ENCODE measurements at places on chromosomes 7 and 10.
A peak's percentile ranks its signal among the peaks of the same experiment; 100 is the strongest.

DNA sequence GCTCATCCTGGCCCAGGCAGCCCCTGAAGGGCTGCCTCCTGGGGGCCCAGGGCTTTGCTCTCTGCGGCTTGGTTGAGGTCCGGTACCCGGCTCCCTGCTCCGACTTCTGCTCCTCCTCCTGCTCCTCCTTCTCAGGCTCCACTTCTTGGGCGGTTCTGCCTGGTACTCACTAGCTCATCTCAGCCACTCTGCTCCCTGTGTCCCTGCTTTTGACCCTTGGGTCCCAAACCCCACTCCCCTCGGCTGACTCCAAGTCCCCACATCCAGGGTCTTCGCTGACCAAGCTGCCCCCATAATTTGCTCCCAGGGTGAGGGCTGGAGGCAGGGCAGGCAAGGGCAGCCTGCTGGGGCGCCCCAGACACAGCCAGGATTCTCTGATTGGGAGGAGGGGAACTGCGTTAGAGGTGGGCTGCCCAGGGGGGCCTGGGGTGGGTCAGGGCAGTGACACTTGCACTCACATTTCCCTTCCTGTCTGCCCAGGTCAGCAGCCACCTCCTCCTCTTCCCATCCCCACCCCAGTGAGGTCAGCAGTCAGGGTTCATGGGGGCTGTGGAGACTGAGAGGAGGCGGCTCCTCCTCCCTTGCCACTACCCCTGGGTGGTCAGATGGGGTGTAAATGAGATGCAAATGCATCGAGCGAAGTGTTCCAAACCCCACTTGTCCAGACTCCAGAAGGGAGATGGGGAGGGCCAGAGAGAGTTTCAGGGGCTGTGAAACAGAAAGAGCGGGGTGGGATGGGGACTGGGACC is 2.2 kb downstream of the SMARCD3 start:
- no peak for DNase-seq

- DNase-seq: no peak
Observed at GRCh38 chr7:36115448-36116321, 37.4 kb upstream of the EEPD1 start.

DNA sequence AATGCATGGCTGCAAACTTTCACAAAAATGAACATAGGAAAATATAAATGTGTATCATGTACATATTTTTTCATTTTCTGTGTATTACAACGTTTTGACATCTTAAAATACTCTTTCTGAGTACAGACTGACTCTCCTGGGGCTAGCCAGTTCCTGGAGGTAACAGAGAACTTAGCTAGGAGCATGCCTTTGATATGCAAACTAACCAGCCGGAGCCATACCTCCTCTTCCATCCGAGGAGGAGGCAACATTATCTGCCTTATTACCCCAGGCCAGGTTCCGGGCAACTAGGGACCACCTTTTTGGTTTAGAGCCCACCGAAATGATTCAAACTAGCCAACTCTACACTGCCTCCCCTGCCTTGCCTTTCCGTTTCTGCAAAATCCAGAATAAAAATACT is 33.7 kb upstream of the HECW1 start:
- no peak for DNase-seq

GRCh38 chr10:130782467-130782866 is 529.1 kb downstream of the TCERG1L start:
- no peak for DNase-seq

- no peak for DNase-seq
Observed at GRCh38 chr7:101241015-101241363, 3.4 kb upstream of the CLDN15 start.

DNA sequence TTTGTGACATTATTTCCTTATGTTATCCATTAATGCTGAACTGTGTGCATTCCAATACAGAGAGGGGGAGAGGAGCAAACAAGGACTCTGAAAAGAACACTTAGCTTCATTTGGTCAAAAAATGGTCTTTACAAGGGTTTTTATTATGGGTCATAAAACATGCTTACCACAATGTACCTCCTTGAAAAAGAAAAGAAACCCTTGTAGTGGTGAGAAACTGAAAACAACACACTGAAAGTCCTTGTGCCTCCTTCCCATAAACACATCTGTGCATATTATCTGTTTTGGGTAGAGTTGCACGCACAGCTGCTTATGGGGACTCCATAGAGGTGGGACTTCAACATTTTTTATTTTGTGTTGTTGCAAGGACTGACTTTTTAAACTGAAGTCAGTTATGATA is 98.7 kb downstream of the CDK6 start:
- DNase-seq: no peak

GRCh38 chr7:147968046-147968610 is 622.4 kb upstream of the C7orf33 start:
- no peak for DNase-seq

GRCh38 chr7:1028775-1029636 is 15.3 kb upstream of the GPR146 start:
- peak; percentile 31 for DNase-seq

DNA sequence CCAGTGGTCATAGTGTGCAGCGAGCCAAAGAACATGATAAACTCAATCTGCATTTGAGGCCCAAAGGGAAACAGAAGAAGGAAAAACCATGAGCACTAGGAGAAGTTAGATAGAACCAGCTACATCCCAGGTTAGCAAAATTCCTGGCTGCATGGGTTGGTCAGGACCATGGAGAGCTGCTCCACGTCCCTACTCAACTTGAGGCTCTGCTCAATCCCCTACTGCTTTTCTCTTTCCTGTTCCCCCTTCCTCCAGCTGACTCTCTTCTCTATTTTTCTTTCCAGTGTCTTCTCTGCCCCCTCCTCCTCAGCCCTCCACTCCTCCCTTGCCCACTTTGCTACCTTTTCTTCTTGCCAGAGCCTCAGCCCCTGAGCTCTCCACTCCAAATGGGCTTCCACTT is 21.9 kb upstream of the VSIR start:
- no peak for DNase-seq

DNA sequence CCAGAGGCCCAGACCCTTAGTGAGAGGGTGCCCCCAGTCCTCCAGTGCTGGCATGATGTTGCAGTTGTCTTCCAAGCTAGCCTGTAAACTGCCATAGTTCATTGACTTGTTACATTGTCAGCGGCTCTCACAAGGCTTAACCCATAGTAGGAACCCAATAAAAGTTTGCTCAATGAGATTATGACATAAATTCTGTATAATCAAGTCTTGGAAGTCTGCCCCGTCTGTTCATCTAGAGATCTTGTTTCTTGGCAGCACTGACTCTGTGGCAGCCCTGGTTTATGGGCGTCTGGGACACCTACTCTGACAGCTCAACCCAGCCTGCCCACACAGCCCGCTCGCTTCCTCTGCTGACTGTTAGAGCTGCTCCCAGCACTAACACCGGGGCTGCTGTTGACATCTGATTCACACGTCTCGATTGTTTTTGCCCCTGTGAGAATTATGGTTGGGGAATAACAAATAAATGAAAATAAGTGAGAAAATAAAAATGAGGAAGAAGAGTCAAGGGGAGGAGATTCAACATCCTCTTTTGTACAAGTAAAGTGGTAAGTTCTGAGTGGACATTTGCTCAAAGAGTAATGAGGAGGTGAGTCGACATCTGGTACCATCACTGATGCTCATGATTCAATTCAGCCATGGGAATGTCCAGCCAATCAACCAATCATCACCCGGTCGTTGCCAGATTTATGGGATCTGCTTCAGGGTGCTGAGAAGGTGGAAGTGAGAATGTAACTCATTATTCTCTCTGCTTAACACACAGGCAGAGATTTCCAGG is 160.8 kb downstream of the SPAG6 start:
- peak; percentile 25 for DNase-seq

DNA sequence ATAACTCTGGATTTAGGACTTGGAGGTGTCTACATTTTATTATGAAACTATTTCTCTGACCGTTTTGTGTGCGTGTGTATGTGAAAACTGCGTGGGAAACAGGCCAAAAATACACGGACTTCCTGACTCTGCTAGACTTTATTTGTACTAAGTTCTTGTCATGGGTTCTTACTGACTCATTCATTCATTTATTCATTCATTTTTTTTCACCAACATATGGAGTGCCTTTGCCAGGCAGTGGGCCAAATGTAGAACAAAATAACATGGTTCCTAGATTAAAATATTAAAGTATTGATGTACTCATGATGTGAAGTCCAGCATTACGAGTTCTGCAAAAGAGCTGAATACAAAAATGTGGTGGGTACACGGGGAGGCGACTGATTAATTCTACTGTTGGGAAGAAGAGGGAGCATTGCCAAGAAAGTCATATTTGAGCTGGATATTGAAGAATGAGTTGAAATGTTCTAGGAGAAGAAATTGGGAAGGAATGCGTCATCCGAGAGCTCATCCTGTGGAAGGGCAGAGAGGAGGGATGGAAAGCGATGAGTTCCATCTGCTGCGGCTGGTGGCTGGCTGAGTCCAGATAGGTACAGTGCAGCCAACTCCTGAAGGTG is 24.6 kb downstream of the CACNB2 start:
- DNase-seq: no peak

- DNase-seq: no peak
Observed at GRCh38 chr10:3654496-3654895, 130.5 kb downstream of the KLF6 start.

DNA sequence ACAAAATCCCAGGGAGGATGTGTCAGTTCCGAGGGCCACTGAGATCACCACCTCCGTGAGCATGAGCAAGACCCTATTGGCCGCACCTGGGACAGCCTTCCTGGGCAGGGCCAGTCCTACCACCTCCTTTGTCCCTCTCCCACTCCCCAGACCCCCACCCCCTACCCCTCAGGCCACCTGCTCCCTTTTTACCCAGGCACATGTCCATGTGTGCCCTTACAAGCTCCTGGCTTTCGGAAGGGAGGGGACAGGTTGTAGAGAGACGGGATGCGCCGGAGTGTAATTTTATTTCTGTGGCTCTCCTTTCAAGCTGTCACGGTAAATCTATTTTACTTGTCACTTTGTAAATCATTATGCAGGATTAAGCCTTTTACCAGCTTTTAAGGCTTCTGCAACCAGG is 20.9 kb downstream of the ZMIZ1 start:
- DNase-seq: no peak

GRCh38 chr7:42159130-42159529 is 77.9 kb downstream of the GLI3 start:
- no peak for DNase-seq

GRCh38 chr7:26553582-26553981 is 261.9 kb downstream of the SNX10 start:
- DNase-seq: no peak

DNA sequence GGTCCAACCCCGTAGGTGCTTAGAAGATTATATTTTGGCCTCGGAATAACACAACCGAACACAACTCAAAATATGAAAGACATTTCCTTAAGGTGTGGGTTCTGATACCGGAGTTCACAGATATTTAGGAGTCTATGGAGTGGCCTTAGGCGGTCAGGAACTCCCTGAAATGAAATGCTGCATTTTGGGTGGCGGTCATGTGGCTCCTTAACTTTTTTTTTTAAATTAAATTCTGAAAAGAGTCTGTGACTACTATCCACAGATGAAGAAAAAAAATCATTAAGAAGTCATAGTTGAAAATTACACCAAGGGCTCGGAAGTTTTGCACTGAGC is 290.9 kb upstream of the NFE2L3 start:
- DNase-seq: no peak

- no peak for DNase-seq
Observed at GRCh38 chr7:19690736-19691135, 18.1 kb downstream of the POLR1F start.

GRCh38 chr10:3783316-3783681 is 1.7 kb downstream of the KLF6 start:
- peak; percentile 43 for DNase-seq

- no peak for DNase-seq
Observed at GRCh38 chr7:96723622-96724021, 14.0 kb upstream of the SEM1 start.

GRCh38 chr10:109886037-109886780 is 37.1 kb downstream of the XPNPEP1 start:
- no peak for DNase-seq

- DNase-seq: no peak
Observed at GRCh38 chr10:69965086-69965485, 87.6 kb upstream of the MACROH2A2 start.

GRCh38 chr10:50993771-50994251 is 80.5 kb upstream of the PRKG1 start:
- no peak for DNase-seq

DNA sequence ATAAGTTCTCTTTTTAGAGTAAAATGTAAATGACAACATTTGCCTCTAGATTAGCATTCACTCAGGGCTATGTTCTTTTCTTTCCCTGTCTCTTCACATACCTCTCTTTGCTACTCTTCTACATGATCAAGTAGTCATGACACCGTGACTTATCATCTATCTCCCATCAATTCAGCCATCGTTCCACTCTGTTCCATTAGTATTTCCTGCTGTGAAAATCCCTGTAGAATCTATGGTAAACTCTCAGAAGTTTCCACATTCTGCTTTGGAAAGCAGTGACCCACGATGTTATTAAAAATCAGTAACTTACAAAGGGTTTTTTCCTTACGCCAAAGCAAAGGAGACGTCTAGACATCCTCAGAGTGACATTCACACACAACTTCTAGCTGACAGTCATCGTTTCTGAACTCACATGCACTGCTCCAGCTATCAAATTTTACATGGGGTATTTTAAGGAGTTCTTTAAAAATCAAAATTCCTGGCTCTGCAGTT is 135.6 kb downstream of the SEMA3C start:
- DNase-seq: no peak

DNA sequence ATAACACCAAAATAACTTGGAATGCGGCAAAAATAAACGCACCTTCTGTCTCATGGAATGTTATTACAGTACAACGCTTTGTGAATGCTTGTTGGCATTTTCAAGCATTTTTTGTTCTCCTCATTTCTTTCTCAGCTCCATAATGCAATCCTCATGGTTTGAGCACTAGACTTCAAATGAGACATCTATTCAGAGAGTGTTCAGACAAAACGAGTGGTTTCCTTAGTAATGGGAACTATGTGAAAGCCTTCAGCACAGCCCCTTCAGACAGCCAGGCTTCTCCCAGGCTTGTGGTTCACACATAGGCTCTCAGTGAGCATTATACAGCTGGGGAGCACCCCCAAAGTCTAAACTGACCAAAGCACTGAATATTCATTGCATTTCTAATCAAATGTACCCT is 8.6 kb upstream of the LRRN3 start:
- no peak for DNase-seq

DNA sequence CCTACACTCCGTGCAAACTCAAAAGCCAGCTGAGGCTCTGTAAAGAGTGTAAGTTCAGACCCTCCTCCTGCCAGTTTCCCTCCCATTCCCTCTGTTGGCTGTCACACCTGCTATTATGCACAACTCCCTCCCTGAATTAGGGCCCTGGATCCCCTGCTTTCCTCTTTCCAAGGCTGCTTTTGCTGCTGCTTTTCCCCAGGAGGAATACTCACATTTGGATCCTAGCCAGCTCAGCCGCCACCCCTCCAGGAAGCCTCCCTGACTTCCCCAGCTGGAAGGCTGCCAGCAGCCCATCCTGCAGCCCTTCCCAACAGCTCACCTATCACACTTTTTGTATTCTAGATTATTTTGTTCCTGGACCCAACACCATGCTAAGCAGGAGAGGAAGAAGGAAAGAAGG is 40.9 kb upstream of the WDR11 start:
- no peak for DNase-seq

DNA sequence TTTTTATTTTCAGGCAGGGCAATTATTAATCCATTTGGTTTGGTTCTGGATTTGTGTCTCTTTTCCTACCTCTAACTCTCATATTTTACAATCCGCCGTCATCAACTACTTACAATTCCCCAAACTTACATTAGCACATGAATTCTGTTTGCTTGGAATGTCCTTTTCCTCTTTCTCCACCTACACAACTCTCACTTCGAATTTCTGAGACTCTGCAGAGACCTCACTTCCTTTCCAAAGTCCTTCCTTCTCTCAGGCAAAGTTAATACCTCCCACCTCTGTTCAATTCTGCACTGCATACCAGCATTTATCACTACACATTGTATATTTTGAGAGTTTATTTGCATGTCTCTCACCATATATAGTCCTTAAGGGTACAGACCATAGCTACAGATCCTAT is 122.7 kb upstream of the LRRTM3 start:
- no peak for DNase-seq

All from activated CD8-positive, alpha-beta memory T cell treated with anti-CD3 and anti-CD28 coated beads for 1 hour (primary cell).